ENCODE measurements at places on chromosomes 2 and 18. TPM values are rescaled to one million over a fixed set of nuclear protein-coding genes. Genes with fewer than 3 reads are reported as not detected.

GRCh38 chr2:185202945-185203528 is 535.6 kb upstream of the FSIP2 start:
- no peaks in the 10 kb centered on the region for H3K36me3 ChIP-seq
- H3K4me3 ChIP-seq, result no peak overlapping the region
- no peaks in the 10 kb centered on the region for H3K4me1 ChIP-seq
- no peak for DNase-seq

DNA sequence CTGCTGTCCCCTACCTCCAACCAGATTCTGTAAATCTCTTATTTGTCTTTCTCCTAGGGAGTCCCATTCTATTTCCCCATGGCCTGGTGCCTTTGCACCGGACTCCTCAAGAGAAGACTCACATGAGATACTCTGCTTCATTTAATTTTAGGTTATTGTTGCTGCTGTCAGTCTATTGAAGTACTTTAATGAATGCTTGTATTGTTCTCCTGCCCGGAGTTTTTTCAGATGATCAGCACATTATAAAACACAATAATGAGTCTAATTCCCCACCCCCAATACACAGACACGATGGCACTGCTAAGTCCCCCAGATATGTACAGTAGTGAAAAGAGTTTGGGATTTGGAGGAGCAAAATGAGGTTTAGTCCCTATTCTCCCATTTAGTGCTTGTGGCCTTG is 58.9 kb downstream of the HAUS1 start:
- H3K4me1 ChIP-seq, result no peaks in the 10 kb centered on the region
- H3K27ac ChIP-seq, result no peak overlapping the region
- H3K27me3 ChIP-seq, result no peaks in the 10 kb centered on the region

- H3K4me1 ChIP-seq, result peaks cover 5% of the 10 kb centered on the region
- H3K27ac ChIP-seq, result no peak overlapping the region
- DNase-seq, result no peak
- H3K4me3 ChIP-seq, result no peak overlapping the region
- no peaks in the 10 kb centered on the region for H3K36me3 ChIP-seq
Observed at GRCh38 chr2:145760781-145761649, 1241.1 kb upstream of the ZEB2 start.

TM4SF20 gene
- not detected for total RNA-seq

SF3B6 gene
- 65.5 TPM for total RNA-seq

IL18RAP gene
- 6.8 TPM for total RNA-seq

ALPG gene
- 0.53 TPM for total RNA-seq

MIB1 gene
- 29.3 TPM for total RNA-seq

Data from lower lobe of right lung (tissue), 2 donors.